ENCODE measurements at places on chromosomes 1 and 21.
A peak's percentile ranks its signal among the peaks of the same experiment; 100 is the strongest.

GRCh38 chr1:118366286-118366685 lies 181.3 kb upstream of the SPAG17 start:
- DNase-seq = peak; percentile 70

DNA sequence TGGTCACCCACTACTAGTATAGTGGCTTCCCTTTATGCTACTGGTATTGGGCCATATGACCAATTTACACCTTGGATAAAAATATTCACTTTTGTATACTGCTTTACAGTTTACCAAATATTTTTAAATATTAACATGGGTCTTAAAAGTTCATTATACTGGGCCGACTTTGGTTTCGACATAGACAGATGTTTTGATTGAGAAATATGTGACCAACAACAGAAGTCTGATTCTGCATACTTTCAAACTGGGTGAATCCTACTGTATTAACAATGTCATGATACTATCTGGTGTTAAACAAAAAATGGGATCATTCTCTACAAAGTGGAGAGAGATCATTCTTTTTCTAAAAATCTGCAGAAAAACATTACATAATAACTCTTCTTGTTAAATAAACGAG lies 134.8 kb downstream of the AKT3 start:
- no peak for DNase-seq

GRCh38 chr1:14535619-14536355 lies 62.7 kb upstream of the KAZN start:
- DNase-seq = no peak

- DNase-seq = no peak
These were observed 94.3 kb downstream of the NIBAN1 start for GRCh38 chr1:184879876-184880557.

- no peak for DNase-seq
These were observed 67.7 kb downstream of the ATP1A1 start for GRCh38 chr1:116440731-116441130.

DNA sequence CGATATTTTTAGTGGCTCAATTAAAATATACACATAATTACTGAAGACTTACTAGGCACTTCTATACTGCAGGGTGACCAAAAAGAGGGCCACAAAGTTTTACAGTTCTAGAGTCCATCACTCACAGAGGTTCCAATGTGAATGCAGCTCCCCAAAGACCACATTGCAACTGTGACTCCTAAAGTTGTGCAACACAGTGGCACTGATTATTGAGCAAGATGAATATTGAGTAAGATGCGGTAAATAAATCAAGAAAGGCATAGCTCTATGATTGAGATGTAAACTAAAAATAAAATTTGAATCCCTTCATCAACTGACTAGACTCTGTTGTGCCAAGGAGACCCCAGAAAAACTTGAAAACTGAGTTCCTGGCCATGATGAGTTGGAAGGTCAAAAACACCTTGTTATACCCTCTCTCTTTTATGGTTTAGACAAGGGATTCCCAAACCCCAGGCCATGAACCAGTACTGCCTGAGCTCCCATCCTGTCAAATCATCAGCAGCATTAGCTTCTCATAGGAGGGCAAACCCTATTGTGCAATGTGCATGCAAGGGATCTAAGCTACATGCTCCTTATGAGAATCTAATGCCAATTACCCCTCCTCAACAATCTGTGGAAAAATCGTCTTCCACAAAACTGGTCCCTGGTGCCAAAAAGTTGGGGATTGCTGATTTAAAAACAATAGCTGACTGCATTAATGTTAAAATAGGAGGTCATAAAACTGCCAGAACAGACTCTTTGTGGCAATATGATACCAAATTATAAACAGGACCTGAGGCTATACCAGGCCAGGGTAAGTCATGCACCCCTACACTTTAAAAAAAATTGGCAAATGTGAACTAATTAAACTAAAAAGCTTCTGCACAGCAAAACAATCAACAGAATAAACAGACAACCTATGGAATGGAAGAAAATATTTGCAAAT lies 94.3 kb downstream of the ADGRL4 start:
- no peak for DNase-seq

GRCh38 chr1:228471762-228472398 lies 15.3 kb upstream of the RNF187 start:
- no peak for DNase-seq

GRCh38 chr21:34724131-34724856 lies 55.5 kb downstream of the CLIC6 start:
- DNase-seq = no peak

- no peak for DNase-seq
These were observed 30.5 kb downstream of the CAMTA1 start for GRCh38 chr1:6815726-6816125.

- DNase-seq = no peak
These were observed 10.0 kb downstream of the HES2 start for GRCh38 chr1:6409733-6410132.

DNA sequence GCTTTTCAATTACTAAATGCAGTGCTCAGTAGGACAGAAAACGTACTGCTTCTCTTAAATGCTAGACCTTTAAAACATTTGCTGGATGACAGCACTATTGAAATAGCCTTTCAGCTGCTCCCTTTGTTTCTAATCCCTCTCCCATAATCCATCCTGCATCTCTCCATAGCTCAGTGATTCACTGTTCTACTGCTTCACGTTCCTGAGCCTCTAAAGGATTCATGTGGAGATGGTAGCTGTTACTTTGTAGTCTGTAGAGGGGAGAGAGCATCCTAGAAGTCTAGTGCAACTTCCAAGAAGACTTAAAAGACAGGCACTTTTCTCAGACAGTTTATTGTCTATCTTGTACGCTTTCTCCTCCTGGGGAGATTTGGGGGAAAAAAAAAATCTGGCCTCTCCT lies 51.4 kb downstream of the LRRC8B start:
- no peak for DNase-seq

DNA sequence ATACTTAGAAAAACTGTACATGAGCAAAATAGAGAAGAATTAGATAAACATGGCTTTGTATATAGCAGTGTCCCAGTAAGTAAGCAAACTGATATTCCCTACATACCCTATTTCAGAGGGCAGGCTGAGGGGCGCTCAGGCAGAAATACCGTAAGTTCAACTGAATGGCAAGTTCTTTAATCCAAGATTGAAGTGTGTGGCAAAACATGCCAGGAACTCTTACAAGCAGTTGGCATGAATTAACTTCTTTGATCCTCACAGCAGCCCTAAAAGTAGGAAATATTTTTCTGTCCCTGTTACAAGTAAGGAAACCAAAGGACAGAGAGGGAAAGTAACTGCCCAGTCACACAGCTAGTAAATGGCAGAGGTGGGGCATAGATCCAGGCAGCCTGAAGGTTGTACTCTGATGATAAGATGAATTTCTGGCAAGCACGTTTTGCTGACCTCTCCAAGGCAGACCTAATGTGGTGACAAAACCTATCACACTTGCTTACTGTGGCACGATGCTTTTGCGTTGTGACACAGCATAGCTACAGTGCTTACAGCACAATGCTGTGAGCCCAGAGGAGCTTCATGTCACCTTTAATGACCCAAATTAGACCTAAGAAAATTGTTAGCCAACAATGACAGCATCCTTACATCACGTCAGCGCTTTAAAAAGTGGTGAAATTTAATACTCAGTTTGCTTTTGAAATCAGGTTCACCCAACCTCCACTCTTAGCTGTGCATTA lies 35.0 kb upstream of the THEM4 start:
- no peak for DNase-seq

DNA sequence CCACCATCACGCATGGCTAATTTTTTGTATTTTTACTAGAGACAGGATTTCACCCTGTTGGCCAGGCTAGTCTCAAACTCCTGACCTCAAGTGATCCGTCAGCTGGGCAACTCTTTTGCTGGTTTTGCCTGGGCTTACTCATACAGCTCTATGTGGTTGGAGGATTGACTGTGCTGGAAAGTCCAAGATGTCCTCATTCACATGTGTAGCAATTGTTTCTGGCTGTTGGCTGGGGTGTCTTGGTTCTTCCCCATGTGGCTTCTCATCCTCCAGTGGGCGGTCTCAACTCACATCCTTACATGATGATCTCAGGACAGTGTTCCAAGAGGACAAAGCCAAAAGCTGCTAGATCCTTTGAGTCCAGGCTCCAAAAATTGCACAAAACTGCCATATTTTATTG lies 53.3 kb downstream of the TEX35 start:
- peak; percentile 6 for DNase-seq

DNA sequence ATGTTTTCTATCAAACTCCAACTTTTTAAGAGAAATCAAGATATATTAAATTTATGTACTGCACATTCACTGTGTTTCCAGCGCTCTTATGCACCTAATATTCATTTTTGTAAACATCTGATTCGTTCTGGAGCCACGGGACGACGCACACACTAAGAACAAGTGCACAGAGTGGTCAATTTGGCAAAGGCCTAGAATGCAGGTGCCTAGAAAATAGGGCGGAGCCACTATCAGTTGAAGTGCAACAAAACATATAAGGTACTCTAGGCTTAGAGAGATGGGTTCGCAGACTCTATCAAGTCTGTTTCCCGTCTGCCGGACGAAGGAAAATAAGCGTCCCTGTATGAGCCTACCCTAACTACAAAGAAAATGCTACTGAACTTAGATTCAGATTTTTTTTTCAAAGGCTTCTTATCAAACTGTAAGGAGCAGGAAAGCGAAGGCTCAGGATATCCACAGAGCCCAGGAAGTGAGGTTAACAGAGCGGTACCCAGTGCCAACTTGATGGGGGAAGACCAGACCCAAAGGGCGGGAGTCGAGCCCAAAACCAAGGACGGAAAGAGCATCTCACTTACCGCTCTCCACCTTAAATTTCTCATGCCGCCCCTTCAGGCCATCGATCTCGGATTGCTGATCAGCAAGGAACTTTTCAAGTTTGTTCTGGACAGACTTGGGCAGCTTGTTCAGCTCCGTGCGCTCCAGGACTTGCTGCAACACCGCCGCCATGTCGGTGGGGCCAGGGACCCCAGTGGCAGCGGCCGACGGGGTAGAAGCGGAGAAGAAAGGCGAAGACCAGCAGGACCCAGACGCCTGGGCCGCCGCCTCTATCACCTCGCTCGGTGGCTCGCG lies 526 bp downstream of the TPR start:
- peak; percentile 2 for DNase-seq

DNA sequence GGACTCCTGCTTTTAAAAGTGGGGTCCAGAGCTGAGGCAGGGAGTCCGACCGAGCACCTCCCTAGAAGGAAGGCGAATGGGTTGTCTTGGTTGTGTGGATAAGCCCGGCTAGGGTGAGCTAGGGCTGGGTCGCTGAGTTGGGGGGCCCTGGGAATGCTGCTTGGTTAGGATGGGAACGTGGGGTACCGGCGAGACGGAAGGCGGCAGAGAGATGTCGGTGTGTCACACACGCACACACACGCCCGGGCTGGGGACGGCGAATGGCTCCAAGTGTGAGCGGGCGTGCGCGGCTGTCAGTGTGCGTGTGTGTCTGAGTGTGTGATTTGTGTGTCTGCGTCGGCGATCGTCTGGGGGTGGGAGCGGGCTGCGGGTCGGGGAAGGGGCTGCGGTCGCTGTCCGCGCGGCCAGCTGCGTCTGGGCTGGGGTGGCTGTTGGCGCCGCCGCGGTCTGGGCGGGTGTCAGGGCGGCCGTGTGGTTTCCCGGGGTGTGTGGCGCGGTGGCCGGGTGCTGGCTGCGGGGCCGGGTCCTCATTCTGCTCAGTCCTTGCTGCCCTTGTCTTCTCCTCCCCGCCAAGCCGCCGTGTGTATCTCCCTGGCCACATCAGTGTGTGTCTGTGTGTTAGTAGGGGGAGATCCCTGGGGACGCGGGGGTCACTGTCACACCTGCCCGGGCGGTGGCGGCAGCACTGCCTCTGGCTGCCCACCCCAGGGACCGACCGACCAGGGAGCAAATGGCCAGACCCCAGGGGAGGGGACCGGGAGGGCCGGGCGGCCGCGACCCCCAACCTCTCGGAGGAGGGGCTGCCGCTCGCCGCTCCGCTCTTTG lies 1.1 kb downstream of the EFNA3 start:
- no peak for DNase-seq

DNA sequence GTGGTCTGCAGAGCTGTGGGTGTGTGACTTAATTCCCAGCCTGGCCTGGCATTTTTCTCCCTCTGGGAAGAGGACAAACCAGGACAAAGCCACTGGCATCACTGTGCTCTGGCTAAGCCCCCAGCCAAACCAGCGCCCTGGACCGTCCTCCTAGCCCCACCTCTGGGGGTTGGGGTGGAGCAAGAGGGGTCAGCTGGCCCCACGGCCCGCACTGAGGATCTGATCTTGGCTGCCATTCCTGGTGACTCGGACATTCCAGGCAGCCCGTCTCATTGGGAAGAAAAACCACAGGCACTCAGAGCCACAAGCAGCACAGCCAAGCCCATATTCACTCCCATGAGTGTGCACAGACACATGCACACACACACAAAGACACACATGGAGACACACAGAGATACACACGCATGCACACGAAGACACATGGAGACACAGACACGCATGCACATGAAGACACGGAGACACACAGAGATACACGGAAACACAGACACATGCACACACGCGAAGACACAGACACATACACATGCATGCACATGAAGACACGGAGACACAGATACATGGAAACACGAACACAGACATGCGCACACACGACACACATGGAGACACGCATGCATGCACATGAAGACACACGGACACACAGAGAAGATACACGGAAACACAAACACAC lies 2.3 kb upstream of the MXRA8 start:
- peak; percentile 96 for DNase-seq

GRCh38 chr21:14602382-14602958 lies 56.4 kb upstream of the SAMSN1 start:
- no peak for DNase-seq

DNA sequence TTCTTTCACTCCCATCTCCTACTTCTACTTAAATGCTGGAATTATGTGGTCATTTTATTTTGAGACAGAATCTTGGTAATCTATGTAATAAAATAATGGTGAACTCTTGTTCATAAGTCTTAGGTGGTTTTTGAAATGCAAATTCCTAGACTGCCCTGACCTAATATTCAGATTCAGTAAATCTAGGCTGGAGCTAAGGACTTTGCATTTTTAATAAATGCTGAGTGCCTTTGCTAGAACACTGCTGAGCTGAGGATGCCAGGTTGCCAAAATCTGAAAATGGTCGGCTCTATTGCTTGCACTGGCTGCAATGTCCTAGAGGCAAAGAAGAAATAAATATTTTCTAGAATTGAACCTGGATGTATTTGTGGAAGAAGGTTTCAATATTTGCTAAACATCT lies 187.4 kb downstream of the HMCN1 start:
- DNase-seq = no peak

GRCh38 chr21:39263372-39263771 lies 50.1 kb downstream of the BRWD1 start:
- peak; percentile 62 for DNase-seq

DNA sequence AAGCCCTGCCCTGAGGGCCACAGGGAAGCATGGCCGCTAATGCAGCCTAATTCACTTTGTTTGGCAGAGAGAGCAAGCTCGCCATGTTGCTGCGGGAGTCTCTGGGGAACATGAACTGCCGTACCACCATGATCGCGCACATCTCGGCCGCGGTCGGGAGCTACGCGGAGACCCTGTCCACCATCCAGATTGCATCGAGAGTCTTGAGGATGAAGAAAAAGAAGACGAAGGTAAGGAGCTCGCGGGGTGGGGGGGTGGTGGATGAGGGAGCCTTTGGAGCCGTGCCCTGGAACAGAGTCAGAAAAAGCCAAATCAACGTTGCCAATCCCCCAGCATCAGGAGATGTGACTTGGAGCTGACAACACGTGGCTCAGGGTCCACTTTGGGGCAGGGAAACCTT lies 529.4 kb downstream of the KIF26B start:
- no peak for DNase-seq
